ENCODE measurements at places on chromosomes 11 and 22.
A peak's percentile ranks its signal among the peaks of the same experiment; 100 is the strongest.

GRCh38 chr22:17957693-17958092 is 66.7 kb downstream of the MICAL3 start:
- DNase-seq, result no peak

- no peak for DNase-seq
Observed at GRCh38 chr11:1450344-1450875, 36.2 kb downstream of the MOB2 start.

GRCh38 chr11:34416766-34417165 is 22.0 kb upstream of the CAT start:
- DNase-seq, result no peak

DNA sequence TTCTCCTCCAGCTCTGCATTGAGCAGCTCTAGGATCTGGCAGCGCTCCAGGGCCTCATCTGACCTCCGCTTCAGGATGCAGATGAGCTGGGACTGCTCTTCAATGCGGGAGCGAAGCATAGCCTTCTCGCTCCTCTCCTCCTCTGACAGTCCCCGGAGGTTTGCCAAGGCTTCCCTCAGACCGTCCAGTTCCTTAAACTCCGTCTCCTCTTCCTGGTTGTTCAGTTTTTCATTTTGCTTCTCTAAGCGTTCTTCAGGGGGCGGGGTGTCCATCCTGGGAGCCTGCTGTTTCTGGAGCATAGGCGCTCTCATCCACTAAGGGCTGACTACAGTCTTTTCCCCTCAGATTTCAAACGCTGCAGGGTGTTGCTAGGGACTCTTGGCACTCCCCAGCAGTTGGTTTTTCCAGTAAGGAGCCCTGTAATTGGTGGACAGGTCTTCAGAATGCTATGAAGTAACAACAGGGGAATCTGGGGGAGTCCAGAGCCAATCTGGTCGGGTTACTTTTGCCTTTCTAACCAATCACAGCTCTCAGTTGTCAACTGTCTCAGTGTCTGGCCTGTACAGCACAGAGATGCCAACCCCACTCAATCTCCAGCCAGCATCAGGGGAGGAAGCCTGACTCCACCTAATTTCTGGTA is at the start of gene CCDC89:
CCDC89 (minus strand) TSS at position 376 of the 640 bp plus-strand sequence; CDS start at position 311, 65 bp downstream.
- peak; percentile 94 for DNase-seq

- no peak for DNase-seq
Observed at GRCh38 chr11:118002010-118002540, 15.9 kb downstream of the IL10RA start.

GRCh38 chr11:122486793-122487495 is 168.6 kb upstream of the UBASH3B start:
- DNase-seq, result peak; percentile 5

GRCh38 chr22:30340911-30341685 is 14.4 kb upstream of the TBC1D10A start:
- DNase-seq, result no peak

DNA sequence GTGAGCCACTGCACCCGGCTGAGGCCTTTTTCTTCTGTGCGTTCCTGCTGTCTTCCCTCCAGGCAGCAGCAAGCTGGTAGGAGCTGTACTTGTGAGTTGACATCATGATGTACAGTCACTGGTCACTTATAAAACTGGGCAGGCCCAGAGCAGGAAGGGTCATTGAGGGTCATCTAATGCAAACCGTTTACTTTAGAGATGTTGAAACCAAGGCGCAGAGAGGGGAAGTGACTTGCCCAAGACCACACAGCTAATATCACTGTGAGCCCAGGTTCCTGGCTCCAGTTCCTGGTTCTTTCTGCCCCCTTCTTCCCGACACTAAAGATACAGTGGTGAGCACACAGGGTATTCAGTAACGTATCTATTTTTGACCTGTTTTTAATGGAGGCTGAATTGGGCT is 27.3 kb downstream of the PTPRJ start:
- no peak for DNase-seq
